HCT116 (cell line): ENCODE measurements at places on chromosomes 7 and 10. TPM values are rescaled to one million over a fixed set of nuclear protein-coding genes. Genes with fewer than 3 reads are reported as not detected.
A peak's percentile ranks its signal among the peaks of the same experiment; 100 is the strongest.

- DNase-seq = no peak
Observed at GRCh38 chr10:122173766-122174435, 97.2 kb upstream of the BTBD16 start.

DNA sequence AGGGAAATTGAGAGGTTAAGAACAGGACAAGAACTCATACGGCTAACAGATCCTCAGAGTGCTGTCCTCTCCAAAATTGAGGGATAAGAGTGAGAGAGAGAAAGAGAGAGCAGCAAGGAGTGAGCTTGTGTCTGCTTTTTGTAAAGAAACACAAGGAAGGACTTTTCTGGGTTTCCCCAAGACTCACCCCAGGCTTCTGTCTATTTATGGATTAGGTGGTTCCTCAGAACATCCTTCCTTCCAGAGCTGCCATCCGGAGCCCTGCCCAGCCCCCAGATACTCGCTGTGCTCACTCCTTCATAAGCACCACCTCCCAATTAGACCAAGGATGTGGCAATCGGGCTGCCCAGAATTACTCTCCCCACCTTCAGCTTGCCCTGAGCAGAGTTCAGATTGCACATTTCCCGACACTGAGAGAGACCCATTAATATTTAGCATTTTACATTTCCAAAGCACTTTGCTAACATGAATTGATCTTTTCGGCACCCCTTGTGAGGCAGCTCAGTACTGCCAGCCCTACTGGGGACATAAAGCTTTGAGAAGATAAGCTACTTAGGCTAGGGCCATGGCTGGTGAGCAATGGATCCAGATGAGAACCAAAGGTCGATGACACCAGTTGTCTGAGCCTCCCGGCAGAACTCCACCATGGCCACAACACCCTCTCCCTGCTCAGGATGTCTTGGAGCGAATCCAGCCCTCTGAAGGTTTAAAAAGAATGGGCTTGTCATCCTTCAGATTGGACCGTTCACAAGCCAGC is 19.2 kb upstream of the R3HCC1L start:
- DNase-seq = no peak

The RAB11FIP2 gene
- total RNA-seq = 16.8 TPM

DNA sequence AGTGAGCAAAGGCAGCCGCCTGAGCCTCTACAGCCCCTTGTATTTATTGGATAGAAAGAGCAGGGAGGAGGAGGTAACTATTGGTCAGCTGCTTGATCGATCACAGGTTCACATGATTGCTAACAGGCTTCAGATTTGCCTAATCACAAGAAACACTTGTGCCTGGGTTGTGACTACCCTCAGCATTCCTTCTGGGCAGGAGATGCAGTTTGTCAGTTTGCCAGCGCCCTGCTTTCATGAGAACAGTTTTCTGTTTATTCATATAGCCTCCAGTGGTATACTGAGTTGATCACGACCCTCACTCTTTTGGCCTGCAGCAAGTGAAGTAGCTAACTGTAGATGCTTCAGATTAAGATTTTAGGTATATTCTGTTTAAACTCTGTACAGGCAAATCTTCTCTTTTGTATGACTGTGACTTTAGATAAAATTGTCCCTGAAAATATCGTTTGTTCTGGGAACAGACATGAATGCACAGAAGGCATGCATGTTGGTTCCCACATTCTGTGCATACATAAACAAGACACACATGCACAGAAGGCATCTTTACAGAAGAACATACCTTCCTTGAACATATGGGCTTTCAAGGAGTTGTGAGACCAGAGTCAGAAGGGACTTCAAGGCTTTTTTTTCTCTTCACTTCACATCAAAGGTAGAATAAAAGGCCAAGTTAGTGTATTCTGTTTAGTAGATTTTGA is 422.4 kb upstream of the STEAP1 start:
- DNase-seq = no peak

The GHITM gene
- 156 TPM for total RNA-seq

- DNase-seq = no peak
Observed at GRCh38 chr7:32916006-32916405, 24.4 kb upstream of the KBTBD2 start.

GRCh38 chr7:127486654-127487053 is 94.1 kb upstream of the ZNF800 start:
- DNase-seq = no peak

DNA sequence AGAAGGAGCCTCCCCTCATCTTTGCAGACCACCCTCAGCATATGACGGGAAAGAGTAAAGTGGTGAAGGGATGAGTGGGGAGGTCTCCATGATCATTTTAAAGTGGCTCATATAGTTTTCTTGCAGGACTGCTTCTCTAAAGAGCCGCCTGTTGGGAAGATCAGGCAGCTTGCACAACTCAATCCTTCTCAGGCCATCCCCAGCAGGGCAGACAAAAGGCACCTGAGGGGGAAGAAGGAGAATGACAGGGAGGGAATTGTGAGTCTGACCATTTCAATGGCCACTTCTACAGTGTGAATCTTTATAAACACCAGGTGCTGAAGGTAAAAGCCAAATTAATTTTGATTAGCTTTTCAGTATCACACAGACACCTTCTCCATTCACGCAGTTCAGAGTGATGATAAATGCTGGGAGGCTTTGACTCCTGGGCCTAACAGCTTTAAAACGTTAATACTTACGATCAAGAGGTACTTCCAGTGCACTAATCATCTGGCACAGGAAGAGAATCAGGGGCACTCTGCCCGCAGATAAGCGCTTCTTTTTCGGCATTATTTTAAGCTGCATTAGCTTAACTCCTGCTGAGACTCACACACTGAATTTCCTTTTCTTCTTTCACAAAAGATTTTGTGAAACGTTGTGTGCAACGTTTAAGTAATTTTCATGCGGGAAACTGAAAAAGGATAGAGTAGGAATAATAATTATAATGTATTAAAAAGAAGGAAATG is 109.5 kb upstream of the LAMB4 start:
- no peak for DNase-seq

- DNase-seq = no peak
Observed at GRCh38 chr10:23197416-23197861, 5.3 kb downstream of the PTF1A start.

The UPK3BL2 gene
- 7.0 TPM for total RNA-seq

GRCh38 chr7:70657571-70657970 is 474.4 kb upstream of the GALNT17 start:
- no peak for DNase-seq

- no peak for DNase-seq
Observed at GRCh38 chr7:156129522-156129921, 317.3 kb upstream of the SHH start.

DNA sequence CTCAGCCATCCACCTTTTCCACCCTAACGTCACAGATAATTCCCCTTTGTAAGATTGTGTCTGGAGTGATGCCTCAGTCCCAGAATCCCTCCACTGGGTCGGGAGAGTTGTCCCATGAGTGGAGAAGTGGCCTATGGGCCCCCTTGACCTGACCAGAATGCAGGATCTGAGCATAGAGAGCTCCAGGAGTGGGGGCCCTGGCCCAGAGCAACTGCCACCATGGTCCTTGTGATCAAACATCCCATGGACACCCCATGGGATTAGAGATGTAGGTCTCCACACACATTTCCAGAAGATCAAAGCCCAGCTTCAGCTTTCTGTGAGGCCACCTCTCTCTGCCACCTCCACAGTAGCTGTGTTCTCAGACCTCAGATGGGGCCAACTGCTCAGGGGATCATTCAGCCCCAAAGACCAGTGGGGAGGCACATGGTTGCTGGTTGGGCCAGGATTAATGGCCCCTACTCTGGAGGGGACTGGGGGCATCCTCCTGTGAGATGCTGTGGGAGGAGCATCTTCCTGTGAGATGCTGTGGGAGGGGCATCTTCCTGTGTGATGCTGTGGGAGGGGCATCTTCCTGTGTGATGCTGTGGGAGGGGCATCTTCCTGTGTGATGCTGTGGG is 28.5 kb upstream of the DPYSL4 start:
- DNase-seq = peak; percentile 15

GRCh38 chr7:25862261-25863004 is 289.6 kb upstream of the NFE2L3 start:
- peak; percentile 100 for DNase-seq

DNA sequence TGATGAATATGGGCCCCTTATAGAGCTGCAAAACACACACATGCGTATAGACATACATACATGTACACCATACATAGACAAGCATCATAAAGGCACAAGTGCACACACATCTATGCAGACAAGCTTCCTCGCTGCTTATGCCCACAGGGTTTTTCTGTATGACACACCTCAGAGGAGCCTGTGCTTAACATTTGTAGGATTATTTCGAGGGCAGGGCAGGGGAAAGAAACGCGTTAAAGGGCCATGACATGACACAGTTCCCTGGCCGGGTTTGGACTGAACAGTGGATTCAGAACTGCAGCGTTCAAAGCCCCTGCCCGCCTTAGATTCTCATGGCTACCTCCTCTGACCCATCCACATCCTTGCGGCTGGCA is 44.8 kb downstream of the CHST3 start:
- no peak for DNase-seq

DNA sequence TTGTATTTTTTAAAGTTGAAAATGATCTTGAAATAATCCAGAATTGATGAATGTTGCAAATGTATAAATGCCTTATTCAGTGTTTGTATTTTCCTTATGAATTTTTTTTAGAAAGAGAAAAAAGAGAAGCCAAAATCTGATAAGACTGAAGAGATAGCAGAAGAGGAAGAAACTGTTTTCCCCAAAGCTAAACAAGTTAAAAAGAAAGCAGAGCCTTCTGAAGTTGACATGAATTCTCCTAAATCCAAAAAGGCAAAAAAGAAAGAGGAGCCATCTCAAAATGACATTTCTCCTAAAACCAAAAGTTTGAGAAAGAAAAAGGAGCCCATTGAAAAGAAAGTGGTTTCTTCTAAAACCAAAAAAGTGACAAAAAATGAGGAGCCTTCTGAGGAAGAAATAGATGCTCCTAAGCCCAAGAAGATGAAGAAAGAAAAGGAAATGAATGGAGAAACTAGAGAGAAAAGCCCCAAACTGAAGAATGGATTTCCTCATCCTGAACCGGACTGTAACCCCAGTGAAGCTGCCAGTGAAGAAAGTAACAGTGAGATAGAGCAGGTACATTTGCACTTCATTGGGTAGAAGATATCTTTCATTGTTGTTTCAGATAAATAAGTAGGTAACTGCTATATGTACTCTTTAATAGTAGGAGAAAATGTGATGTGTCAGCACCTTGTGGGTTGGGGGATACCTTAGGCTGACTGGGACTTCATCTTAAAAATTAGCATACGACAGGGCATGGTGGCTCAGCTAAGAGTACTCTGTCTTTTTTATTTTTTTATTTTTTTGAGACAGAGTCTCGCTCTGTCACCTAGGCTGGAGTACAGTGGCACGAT is 3.9 kb downstream of the DDX21 start:
- no peak for DNase-seq

The MINDY4 gene
- 6.1 TPM for total RNA-seq

The CCZ1 gene
- total RNA-seq = 115 TPM

- no peak for DNase-seq
Observed at GRCh38 chr7:17144322-17144721, 154.1 kb upstream of the AHR start.

DNA sequence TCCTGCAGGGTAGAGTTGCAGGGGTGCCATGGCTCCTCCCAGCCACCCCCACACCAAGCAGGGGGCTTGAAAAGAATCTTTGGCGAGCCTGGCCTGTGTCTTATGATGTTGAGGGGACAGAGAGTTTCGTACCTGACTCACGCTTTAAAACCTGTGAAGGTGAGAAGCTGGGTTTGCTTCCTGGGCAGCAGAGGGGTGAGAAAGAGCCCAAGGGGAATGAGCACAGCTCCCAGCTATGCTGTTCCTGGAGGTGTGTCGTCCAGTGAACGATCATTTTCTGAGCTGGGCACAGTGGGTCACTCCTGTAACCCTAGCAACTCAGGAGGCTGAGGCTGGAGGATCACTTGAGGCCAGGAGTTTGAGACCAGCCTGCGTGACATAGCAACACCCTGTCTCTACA is 13.5 kb upstream of the ADRB1 start:
- DNase-seq = peak; percentile 12

DNA sequence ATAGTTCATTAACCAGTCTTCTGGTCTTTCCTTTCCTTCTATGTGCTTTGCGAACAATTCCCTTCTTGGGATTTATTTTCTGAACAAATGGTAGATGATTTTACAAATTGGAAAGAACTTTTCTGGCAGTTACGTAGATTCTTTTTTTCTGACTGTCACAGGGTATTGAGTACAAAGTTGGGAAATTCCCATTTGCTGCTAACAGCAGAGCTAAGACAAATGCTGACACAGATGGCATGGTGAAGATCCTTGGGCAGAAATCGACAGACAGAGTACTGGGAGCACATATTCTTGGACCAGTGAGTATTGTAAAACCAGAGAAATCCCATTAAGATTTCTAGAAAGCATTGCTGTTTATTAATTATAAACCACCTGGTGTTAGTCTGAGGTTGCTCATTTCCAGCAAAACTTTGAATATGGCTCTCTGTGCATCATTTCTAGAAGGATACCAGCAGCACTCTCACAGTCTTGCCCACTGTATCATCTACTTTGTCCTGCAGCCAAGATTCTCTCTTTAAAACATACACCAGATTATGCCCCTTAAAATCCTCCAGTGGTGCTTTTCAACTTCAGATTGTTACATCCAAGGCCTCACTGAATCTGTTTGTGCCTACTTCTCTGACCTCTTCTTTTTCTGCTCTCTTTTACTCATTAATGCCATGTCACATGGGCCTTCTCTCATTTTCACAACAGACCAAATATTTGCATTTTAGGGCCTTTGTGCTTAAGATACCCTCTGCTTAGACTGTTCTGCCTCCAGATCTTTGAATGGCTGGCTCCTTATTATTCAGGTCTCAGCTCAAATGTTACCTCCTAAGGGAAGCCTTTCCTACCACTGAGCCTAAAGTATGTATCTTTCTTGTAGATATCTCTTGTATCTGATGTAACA is 27.0 kb downstream of the DLD start:
- DNase-seq = no peak

The MMP21 gene
- total RNA-seq = not detected

DNA sequence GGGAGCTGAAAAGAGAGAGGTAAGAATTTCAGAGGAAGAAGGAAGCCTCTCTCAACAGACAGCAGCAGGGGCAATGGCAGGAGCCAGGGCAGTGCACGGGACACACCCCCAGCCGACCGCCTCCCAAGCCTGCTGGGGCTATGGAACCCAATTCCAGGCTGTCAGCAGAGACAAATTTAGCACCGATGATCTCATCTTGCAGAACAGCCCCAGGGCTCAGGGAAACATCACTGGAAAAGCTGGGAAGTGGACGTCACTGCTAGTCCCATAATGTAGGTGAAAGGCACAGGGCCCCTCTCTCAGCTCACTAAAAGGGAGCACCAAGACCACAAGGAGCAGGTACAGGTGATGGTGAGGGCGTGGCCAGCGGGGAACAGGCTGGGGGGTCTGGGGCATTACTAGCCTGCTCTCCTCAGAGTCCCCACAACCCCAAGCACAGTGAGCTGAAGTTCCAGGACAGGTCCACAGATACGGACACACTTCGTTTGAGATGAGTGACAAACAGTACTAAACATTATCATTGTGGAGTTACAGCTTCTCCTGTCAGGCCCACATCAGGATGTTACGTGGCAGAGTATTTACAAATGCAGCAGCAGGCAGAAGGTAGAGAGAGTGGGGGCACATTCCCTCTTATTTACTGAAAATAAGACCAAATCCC is 103.7 kb downstream of the PLXNA4 start:
- DNase-seq = no peak

The MCM10 gene
- 43.1 TPM for total RNA-seq

GRCh38 chr10:129919358-129919757 is 44.7 kb downstream of the EBF3 start:
- DNase-seq = no peak

GRCh38 chr7:70383066-70383782 is 748.7 kb upstream of the GALNT17 start:
- DNase-seq = no peak

GRCh38 chr10:35577926-35578617 is 27.1 kb upstream of the GJD4 start:
- DNase-seq = no peak

The C10orf62 gene
- 0.32 TPM for total RNA-seq

The HOXA7 gene
- total RNA-seq = 15.0 TPM
